AG04449 (cell line): ENCODE measurements at places on chromosomes 13 and 19.
A peak's percentile ranks its signal among the peaks of the same experiment; 100 is the strongest.

DNA sequence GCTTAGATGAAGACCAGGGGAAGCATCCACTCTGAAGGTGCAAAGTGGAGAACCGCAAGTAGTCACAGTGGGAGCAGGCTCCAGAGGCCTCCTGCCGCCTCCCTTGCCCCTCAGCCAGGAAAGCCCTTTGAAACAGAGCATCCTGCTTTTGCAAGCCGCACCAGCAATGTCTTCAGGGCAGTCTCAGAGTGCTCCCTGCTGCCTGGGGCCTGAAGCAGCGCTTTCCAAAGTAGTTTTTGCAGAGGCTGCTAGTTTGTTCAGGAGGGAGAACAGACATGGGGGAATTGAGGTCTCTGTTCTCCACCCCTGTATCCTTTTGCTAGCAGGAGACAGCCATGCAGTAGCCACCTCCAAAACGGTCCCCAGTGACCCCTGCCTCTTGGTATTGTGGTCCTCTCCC, 15.8 kb upstream of the POP4 start:
- DNase-seq = no peak

DNA sequence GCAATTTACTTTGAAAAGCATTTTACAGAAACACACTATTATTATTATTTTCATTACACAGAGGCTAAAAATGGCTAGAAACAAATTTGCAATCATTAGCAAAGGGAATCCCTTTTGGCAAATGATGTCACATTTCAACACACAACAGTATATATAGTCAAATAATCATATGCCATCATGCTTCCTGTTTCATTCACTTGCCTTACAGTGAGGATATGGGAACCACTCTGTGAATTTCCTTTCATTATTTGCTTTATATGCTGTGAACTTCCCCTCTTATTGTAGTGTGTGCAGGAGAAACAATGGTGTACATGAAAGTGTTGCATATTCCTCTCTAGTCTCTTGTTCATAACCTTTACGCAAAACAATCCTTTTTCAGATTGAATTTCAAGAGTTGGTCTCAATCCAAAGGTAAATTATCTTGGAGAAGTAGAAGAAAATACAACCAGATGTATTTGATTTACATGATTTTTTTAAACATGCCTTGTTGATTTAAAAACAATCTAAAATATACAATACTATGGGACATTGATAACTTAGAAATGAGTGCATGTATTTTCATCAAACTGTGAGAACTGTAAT, 657.3 kb downstream of the EFNB2 start:
- no peak for DNase-seq

DNA sequence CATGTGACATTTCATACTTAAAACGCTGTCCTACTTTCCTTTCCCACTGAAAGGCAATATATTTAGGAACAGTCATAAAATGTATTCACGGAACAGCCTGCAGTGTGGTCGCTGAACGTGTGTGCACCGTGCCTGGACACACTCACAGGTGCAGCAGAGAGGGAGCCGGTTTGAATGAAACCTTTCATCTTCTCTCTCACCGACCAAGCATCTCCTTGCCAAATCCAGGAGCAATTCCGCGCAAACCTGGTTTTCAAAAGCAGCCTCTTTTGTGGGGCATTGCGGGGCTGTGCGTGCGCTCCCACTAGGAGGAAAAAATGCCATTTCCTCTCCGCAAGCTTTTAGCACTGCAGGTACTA, 1.0 kb downstream of the DCLK1 start:
- DNase-seq = no peak

DNA sequence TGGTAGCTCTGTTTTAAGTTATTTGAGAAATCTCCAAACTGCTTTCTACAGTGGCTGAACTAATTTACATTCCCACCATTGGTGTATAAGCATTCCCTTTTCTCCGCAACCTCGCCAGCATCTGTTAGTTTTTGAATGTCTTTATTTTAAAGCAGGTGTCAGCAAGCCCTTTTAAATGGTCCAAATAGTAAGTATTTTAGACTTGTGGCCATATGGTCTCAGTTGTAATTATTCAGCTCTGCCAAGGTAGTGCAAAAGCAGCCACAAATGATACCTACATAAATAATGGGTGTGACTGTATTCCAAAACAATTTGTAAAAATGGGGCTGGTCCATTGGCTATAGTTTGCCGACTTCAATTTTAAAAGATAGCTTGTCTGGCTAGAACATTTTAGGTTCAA, 58.7 kb upstream of the TMTC4 start:
- no peak for DNase-seq

DNA sequence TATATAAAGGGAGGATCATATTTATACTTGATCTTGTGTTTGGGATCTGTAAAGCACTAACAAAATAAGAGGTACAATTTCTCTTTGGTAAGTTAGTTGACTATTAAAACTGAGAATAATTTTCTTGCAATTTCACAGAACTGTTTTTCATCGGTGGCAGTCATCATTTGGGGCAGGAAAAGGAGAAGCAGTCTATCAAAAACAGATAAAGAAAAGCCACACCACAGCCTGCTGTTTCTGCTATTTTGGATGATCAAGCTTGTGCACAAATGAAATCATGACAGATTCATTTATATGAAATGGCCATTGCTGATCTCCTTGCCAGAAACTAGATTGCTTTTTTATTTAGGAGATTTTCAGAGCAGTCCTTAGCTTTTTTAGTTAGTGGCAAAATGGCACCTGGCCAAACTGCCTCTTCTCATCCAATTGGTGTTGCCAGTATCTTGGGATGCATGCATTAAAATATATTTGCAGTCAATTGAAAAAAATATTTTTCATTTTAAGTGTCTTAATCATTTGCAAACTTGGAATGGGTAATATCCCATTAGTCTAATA, 326.0 kb downstream of the HS6ST3 start:
- DNase-seq = no peak

- peak; percentile 29 for DNase-seq
Observed at GRCh38 chr19:48152551-48152950, 17.6 kb downstream of the LIG1 start.

DNA sequence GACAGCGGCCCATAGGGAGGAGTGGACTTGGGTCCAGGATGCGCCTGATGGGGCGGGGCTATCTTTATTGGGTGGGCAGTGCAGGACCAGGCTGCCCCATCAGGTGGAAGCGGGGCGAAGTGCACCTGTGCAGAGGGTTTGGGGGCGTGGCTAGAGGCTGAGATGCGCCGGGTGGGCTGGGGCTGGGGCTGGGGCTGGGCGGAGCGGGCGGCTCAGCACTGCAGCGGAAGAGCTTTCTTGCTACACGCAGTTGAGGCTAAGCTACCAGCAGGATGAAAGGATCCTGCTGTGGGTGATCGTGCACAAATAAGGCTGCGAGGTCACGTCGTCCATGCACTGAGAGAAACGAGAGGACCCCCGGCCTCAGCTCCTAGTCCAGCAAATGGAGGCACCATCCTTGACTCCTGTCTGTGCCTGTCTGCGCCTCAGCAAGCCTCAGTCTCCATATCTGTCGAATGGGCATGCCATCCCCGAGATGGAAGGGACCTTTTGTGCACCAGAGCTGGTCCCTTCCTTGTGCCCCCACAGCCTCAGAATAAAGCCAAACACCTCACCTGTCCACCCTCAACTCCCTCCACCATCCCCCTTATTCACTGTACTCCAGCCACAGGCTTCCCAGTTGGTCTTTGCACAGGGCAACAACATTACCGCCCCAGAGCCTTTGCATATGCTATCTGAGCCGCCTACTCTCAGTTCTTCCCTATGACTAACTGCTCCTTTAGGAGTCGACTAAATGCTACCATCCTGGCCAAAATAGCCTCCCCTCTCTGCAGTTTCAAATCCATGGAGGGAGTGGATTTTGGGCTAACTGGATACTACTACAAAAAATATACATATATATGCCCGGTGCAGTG, 21.0 kb upstream of the HOMER3 start:
- no peak for DNase-seq

DNA sequence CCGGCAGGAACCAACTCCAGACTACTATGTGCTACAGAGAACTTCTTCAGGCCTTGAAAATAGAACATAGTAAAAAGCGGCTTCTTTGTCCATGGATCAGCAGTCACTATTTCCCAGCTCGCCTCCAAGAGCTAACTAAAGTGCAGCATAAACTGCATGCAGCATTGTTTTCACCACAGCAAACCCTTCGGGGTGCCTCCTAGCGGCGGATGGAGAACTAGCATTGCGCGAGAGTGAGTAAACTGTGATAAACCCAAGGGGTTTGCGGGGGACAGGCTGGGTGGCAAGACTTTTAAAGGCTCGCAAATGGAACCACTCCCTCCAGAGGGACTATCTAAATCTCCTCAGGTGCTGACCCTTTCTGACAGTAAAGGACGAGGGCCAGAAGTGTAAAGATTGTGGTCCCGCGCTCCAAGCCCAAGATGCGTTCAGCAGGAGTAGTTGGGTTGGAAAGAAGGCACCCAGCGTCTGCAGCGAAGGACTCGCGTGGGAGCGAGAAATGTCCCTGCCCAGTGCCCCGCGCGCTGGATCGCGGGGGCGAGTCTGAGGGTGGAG, 21.5 kb upstream of the SGCG start:
- no peak for DNase-seq

GRCh38 chr13:98525456-98526181, 51.3 kb downstream of the STK24 start:
- no peak for DNase-seq

GRCh38 chr13:78827471-78827870, 168.5 kb upstream of the OBI1 start:
- no peak for DNase-seq

GRCh38 chr13:33236021-33236420, 49.5 kb downstream of the STARD13 start:
- DNase-seq = no peak

DNA sequence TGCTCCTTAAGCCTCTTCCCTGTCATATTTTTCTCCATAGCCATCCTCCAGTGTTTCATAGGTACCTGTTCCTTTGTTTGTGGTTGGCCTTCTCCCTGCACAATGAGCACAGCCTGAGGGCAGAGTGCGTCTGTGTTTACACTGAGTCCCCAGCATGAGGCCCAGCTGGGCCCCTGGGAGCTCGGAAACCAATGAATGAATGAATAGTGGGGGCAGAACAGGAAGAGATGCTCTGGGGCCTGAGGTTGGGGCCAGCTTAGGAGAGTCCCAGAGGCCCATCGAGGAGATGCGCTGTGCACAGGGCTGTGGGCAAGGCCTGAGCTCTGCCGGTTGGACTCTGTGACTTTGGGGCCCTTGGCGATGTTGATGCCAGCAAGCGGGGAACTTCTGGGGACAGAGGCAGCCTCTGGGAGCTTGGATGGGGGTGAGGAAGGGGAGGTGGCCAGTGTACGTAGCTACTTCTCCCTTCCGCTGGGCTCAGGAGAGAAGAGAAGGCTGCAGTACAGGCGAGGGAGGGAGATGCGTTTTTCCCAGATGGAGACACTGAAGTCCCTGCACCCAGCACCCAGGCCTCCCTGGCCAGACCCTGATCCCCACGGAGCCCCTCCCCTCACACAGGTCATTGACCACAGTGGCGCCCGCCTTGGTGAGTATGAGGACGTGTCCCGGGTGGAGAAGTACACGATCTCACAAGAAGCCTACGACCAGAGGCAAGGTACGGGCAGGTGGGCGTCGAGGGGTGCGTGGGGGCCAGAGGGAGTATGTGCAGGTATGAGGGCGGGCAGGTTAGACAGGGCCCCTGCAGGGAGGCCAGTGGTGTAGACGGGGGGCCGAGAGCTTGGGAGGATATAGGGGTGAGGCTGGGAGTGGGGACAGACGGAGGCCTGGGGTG, 5.1 kb downstream of the TBCB start:
- DNase-seq = no peak

DNA sequence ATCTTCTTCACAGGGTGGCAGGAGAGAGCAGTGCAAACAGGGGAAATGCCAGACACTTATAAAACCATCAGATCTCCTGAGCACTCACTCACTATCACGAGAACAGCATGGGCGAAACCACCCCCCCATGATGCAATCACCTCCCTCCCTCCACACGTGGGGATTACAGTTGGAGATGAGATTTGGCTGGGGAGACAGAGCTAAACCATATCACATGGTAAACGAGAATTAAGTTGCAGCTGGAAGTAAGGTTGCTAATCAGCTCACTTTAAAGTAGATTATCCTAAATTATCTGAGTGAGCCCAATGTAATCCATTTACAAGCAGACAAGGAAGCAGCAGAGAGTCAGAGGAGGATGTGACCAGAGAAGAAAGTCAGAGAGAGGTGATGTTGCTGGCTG, 102.2 kb upstream of the IPO5 start:
- DNase-seq = no peak

DNA sequence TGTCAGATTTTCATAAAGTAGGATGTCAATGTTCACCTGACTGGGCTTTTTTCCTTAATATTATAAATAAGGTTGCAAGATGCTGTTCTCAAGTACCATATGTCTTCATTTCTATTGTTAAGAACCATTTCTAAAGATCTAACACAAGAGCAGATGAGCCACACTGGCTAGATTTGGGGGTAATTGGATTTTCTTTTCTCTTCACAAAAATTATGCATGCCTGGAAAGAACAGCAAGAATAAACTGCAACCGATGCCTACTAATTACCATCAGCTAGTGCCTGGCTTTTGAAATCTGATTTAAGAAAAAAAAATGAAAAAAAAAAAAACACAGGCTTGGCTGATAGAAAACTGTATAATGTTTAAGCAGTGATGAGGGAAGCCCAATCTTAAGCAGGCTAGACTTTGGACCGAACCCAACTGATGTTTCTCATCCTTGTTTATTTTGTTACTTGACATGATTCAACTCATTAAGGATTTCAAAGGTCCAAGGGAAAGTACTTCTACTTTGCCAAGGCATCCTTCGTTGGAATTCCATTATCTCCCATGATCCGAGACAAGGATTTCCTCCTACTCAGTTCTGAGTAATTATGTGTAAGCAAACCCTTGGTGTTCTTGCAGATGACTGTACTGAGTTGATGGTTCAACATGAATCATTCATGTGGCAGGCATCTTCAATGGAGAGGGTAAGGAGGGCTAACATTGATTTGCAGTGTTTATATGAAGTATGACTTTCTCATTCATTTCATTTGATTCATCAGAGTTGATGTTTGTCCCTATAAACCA, 300.5 kb downstream of the SPRY2 start:
- peak; percentile 97 for DNase-seq

- no peak for DNase-seq
Observed at GRCh38 chr13:101150998-101151397, 265.3 kb downstream of the NALCN start.

GRCh38 chr13:38350114-38350617, 515 bp downstream of the UFM1 start:
- DNase-seq = no peak

DNA sequence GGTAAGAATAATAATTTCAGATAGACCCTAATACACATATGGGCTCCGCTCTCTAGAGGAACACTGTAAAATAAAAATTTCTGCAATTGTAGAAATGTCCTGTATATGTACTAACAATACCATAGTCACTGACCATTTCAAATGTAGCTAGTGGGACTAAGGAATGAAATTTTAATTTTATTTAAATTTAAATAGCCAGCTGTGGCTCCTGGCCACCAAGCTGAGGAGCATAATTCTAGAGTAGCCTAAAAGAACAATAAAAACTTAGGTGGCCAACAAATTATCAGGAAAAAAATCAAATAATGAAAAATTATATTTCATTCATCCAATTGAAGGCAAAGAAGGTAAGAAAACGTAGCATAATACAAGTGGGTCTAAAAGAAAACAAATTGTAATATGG, 240.9 kb upstream of the MIR17HG start:
- no peak for DNase-seq
